ENCODE measurements at places on chromosomes 4 and X.
A peak's percentile ranks its signal among the peaks of the same experiment; 100 is the strongest.

GRCh38 chr4:176009254-176009653 is 56.4 kb upstream of the WDR17 start:
- no peak for DNase-seq

GRCh38 chr4:54118850-54119589 is 19.1 kb downstream of the GSX2 start:
- DNase-seq, result no peak

- no peak for DNase-seq
Observed at GRCh38 chr4:107036584-107037198, 578 bp upstream of the DKK2 start.

DNA sequence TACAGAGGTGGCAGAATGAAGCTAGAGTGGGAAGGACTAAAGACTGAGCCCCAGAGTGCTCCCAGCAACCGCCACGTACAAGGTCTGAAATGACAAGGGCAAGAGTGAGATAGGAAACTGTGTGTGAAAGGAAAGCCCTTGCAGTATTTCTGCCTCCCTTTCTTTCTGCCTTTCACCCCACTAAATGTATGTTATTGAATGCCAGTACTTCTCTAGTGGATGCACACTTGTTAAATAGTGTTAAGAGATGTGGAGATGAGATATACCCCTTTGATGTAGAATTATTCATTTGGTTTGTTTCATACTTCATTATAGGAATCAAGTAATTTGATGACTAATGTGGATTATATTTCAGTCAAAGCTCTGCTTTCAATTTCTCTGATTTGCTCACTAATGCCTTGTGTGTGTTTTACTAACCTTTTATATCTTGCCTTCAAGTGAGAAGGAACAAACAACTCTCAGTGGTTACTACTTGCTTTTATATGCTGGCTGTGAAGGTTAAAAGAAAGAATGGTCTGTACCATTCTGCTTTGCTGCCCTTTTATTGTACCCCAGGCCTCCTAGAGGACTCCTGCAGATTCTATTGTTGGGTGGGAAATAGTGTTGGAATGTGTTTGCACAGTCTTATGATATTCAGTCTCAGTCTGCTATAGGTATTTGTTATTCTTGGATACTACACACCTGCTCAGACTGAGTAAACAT is 8.0 kb upstream of the ANXA3 start:
- no peak for DNase-seq

GRCh38 chrX:389021-389441 is 2.3 kb upstream of the PPP2R3B start:
- DNase-seq, result no peak

DNA sequence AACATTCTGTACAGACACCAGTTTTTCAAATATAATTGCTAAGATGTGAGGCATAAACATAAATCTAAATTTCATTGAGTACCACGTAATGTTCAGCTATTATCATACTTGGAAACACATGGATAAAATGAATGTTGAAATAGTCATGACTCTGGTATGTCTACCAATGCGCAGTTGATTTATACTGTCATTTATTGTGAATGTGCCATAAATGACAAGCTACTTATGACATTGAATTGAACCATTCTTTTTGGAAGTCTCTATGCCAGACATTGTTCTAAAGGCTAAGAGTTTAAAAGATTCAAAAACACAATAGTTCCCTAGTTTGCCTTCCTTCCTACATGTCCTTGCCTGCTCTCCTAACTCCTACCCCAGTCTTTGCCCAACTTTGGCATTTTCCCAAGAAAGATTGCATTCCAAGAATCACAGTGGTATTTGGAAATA is 96.6 kb upstream of the DMD start:
- DNase-seq, result no peak

- DNase-seq, result no peak
Observed at GRCh38 chr4:5387457-5387856, 320.9 kb downstream of the EVC2 start.

- DNase-seq, result no peak
Observed at GRCh38 chr4:99665983-99666382, 8.4 kb upstream of the C4orf54 start.

- no peak for DNase-seq
Observed at GRCh38 chrX:43707812-43708548, 51.9 kb downstream of the MAOA start.

DNA sequence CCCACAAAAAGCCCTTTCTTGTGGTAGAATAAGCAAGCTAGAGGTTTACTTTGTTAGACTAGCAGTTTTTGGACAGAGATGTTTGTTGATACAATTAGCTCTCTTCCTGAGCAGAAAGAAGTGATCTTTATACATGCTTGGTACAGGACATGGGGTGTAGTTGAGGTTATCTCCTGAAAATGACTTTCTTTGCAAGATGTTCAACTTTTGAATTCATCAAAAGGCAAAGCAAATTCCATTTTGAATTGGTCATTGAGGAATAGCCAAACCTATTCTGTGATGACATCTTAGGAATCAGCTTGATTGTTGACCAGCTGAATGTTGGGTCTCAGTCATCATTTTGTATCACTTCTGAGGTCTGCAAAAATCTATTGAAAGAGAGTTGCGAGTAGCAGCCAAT is 3.8 kb downstream of the CPE start:
- DNase-seq, result no peak

- DNase-seq, result no peak
Observed at GRCh38 chr4:20026456-20026855, 225.2 kb upstream of the SLIT2 start.

DNA sequence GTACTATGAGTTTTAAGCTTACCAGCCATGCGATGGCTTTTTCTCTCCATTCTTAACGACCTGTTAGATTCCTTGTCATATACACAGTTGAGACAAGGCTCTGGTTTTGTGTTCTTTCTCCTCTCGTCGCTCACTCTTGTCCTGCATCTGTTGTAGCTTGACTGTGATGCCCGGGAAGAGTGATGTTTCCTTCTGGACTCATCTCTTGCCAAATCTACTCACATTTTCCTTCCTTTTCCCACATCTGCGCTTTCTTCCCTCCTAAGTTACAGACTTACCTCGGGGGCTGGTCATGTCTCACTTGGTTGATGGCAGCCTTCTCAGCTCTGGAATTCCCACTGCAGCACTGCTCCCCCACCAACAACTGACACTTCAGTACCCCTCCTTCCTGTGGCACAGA is 4.8 kb upstream of the MAP7D3 start:
- no peak for DNase-seq

GRCh38 chr4:141469392-141469791 is 167.0 kb upstream of the IL15 start:
- DNase-seq, result no peak

DNA sequence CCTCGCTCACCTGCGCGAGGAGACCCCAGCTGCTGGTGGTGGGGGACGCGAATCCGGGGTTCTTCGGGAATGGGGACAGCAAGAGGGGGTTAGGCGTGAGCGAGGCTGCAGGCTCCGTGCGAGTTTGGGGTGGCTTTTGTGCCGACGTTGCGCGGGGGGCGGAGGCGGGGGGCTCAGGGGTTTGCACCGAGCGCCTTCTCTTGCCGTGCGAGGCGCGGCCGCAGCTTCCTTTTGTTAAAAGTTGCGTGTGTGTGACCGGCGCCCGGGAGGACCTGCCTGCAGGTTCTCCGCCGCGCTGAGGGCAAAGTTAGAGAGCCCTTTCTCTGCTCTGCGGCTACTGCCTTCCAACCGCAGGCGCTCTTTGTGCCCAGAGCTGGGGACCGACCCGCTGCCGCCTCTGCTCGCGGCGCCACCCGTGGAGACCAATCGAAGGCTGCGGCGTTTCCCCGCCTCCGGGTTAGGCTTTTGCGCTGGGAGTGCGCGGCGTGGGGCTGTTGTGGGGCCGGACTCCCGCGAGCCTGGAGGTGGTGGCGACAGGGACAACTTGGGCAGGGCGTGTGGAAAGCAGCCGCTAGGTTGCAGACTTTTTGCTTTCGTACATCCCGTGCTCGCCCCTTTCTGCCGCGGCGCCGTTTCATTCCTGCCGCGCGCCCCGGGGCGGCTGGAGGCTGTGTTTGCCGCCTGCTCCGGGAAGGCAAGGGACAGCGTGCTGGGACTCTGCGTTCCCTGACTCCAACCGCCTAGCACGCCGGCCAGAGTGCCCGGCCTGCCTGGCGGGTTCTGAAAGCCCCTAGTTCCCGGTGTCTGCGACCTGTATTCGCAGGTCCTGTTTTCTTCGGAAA is 716 bp downstream of the KIT start:
- DNase-seq, result peak; percentile 35

GRCh38 chr4:39706334-39706733 is 8.4 kb downstream of the UBE2K start:
- peak; percentile 77 for DNase-seq
